ENCODE measurements at places on chromosomes 5 and 9.

- peak; percentile 11 for DNase-seq
Observed at GRCh38 chr5:68292316-68292715, 76.8 kb downstream of the PIK3R1 start.

GRCh38 chr9:99400184-99400731 lies 178.2 kb downstream of the SEC61B start:
- DNase-seq = peak; percentile 53

- no peak for DNase-seq
Observed at GRCh38 chr5:177472460-177473442, 683 bp downstream of the DBN1 start.

- DNase-seq = no peak
Observed at GRCh38 chr5:51379331-51379700, 3.9 kb upstream of the ISL1 start.

DNA sequence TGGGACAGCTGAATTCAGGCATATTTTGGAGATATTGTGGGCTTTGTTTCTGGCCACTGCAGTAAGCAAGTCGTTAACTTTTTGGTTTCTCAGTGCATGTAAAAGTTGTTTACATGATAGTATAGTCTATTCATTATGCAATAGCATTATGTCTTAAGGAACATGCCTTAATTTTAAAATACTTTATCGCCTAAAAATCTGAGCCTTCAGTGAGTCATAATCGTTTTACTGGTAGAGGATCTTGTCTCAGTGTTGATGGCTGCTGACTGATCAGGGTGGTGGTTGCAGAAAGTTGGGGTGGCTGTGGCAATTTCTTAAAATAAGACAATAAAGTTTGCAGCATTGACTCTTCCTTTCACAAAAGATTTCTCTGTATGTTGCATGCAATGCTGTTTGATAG lies 5.1 kb downstream of the SCGB3A1 start:
- DNase-seq = no peak

GRCh38 chr5:78490709-78491485 lies 130.5 kb downstream of the SCAMP1 start:
- DNase-seq = no peak

DNA sequence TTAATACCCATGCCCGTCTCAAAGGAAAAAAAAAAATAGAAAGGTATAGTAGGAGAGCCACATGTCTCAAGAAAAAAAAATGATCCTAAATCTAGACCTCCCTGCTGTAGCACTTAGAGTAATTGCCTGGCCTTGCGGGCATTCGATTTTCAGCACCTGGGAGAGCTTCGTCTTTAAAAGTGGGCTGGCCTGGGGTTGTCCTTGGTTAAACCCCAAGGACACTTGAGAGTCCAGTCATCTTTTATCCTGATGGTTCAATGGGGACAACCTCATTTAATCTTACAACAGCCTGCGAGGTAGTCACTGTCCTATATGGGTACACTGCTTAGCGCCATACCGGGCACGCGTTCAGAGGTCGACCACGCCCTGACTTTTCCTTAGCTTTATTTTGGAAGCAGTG lies 60.1 kb downstream of the MAT2B start:
- DNase-seq = no peak
